ENCODE measurements at places on chromosomes 1 and 21. TPM values are rescaled to one million over a fixed set of nuclear protein-coding genes. Genes with fewer than 3 reads are reported as not detected.

OR2T2 gene
- 0.10 TPM for total RNA-seq

DNA sequence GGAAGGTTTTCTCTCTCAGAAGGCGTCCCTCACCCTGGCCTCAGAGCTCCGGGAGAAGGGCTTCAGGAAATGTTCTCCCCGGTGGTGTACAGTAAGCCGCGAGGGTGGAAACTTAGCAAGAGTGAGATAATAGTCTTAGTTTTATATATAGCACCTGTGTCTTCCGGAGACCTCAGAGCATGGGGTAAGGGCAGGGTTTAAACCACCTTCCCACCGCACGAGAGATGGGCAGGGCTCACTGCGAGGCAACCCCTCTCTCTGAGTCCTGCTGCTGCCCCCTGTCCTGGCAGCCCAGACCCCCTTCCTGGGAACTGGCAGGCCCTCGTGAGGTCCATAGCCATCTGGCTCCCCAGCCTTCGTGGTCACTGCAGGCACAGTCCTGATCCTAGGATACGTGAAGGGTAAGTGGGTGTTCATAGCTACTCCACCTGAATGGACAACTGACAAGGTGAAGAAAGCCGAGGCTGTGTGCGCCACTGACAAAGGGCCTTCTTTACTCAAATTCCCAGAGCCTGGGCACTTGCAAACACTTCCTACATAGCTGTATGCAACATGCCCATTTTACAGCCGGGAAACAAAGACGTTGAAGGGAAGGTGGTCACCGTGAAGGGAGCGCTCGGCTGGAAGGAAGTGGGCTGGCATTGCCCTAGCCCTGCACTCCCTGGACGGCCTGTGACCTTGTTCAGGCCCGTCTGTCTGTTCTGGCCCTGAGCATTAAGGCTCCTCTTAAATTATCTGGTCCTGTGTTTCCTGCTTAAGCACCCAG lies 26.9 kb downstream of the ITPKB start:
- peaks cover 5% of the 10 kb centered on the region for H3K4me1 ChIP-seq
- no peak for DNase-seq
- no peak overlapping the region for H3K4me3 ChIP-seq
- no peak overlapping the region for H3K27ac ChIP-seq
- H3K27me3 ChIP-seq = no peaks in the 10 kb centered on the region

PLD5 gene
- total RNA-seq = 3.6 TPM

REN gene
- total RNA-seq = 3.7 TPM

- no peaks in the 10 kb centered on the region for H3K27me3 ChIP-seq
- H3K4me1 ChIP-seq = no peaks in the 10 kb centered on the region
- DNase-seq = no peak
- no peak overlapping the region for H3K27ac ChIP-seq
- H3K36me3 ChIP-seq = no peaks in the 10 kb centered on the region
- no peak overlapping the region for H3K4me3 ChIP-seq
Observed at GRCh38 chr21:23695443-23695842, 1911.8 kb downstream of the MRPL39 start.

GRCh38 chr21:33234635-33235520 lies 5.1 kb downstream of the IFNAR2 start:
- DNase-seq = no peak
- no peak overlapping the region for H3K4me3 ChIP-seq
- no peaks in the 10 kb centered on the region for H3K27me3 ChIP-seq
- H3K36me3 ChIP-seq = no peaks in the 10 kb centered on the region
- no peak overlapping the region for H3K27ac ChIP-seq

DNA sequence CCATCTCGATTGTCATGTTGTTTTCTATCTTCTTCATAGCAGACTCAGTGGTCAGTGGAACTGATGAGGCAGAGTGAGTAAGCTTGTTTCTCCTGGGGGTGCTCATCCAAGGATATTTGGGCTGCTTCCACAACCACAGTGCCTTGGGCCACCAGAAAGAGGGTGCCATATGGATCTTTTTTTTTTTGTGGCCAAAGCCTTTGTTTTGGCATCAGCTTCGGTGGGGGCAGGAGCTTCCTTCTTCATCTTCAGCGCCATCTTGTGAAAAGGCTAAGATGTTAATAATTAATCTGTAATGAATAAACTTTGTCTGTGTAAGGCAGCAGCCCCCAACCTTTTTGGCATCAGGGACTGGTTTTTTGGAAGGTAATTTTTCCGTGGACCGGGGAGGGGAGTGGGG lies 6.6 kb upstream of the PLPP3 start:
- no peak for DNase-seq
- H3K4me3 ChIP-seq = no peak overlapping the region
- H3K27me3 ChIP-seq = no peaks in the 10 kb centered on the region
- H3K36me3 ChIP-seq = no peaks in the 10 kb centered on the region
- no peak overlapping the region for H3K27ac ChIP-seq

RNASEL gene
- 6.7 TPM for total RNA-seq

DNA sequence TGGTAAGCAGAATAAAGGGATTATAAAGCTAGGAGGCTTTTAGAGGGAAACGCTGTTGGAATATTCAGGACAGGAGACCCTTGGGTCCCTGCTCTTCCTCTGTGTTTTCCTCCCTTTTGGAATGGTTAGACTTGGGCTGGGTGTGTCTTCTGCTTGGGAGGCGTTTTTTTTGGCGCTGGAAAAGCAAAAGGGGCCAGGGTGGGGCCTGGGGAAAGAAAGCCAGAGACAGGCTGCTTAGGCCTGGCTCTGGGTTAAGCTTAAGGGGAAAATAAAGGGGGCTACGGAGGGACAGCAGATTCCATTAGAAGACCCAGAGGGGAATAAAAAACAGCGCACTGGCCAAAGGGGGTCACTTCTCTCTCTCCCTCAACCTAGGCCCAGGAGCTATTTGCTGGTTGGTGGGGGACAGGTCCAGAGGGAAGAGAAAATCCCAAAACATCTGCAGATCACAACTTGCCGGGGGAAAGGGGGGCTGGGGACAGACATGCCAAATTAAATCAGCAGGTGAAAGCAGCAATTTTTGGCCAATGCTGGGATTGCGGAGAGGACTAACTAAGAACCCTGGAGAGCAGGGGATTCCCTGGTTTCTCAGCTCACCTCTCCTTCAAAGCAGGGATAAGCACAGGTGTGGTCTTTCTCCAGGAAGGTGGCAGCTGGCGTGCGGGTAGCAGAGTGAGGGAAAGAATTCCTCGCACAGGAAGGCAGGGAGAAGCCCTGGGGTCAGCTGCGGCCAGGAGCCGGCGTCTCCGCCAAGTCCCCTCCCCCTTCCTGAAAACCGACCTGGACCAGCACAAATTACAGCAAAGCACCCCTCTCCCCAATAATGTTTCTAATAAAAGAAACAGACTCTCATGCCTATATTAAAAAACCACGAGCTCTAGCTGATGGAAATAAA lies 82.2 kb upstream of the AK4 start:
- peak overlapping the region; percentile 100 for H3K27ac ChIP-seq
- no peaks in the 10 kb centered on the region for H3K27me3 ChIP-seq
- H3K4me1 ChIP-seq = peaks cover 11% of the 10 kb centered on the region
- no peaks in the 10 kb centered on the region for H3K36me3 ChIP-seq
- DNase-seq = peak; percentile 77

DNA sequence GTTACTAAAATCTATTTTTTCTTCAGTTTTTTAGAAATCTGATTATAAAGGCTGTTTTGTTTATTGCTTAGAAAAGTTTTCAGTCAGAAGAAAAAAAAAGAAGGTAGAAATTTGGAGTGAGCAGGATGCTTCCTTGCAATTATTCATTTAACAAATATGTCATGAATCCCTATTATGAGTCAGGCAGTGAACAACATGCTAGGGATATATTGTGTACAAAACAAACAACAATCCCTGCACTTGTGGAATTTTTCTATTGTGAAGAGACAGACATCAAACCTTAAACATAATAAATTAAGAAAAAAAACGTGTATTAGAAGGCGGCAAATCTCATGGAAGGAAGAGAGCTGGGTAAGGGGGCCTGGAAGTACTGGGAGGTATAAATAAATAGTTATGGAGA lies 664.1 kb upstream of the CAMK1G start:
- no peaks in the 10 kb centered on the region for H3K27me3 ChIP-seq
- no peaks in the 10 kb centered on the region for H3K4me1 ChIP-seq
- H3K4me3 ChIP-seq = no peak overlapping the region
- no peak overlapping the region for H3K27ac ChIP-seq
- H3K36me3 ChIP-seq = no peaks in the 10 kb centered on the region
- DNase-seq = no peak

RLF gene
- 19.1 TPM for total RNA-seq

UMODL1 gene
- not detected for total RNA-seq

DNA sequence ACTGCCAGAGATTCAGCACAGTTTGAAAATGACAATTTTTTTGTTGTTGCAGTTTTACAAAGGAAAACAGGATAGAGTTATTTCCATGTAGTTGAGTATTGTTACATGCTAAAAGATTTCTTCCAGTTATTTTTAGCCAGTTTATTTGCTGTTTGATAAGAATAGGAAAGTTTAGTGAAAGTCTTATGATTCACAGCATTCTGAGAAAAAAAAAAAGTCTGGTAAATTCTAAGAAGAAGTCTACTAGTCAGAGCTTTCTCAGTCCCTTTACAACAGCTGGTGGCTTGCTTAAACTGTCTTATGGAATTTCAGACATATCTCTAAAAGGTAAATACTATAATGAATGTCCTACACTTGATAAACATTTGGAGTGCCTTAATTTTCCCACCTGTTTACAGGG lies 341.7 kb downstream of the DSCAM start:
- H3K27me3 ChIP-seq = no peaks in the 10 kb centered on the region
- H3K27ac ChIP-seq = no peak overlapping the region
- H3K4me3 ChIP-seq = no peak overlapping the region
- H3K4me1 ChIP-seq = no peaks in the 10 kb centered on the region

NADK gene
- 70.7 TPM for total RNA-seq

DNA sequence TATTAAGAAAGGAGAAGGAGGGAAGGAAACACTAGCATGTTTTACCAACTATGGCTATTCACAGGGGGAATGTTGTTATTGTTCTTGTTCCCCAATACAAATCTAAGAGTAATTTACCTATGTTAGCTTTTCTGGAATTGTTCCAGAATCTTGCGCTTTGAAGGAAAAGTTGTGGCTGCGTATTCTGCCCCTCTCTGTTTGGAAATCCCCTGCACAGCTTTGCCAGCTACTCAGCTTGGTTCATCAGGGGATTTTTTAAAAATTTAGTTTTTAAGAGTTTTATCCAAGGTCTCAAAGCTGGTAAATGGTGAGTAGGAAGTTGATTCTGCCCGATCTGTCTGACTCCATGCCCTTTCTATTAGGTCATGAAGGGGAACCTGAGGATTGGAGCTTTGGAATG lies 9.5 kb upstream of the IRF6 start:
- no peak overlapping the region for H3K27ac ChIP-seq
- H3K4me3 ChIP-seq = no peak overlapping the region
- no peak for DNase-seq
- H3K36me3 ChIP-seq = no peaks in the 10 kb centered on the region

PGLYRP4 gene
- total RNA-seq = not detected

GRCh38 chr21:46179708-46180078 lies 4.6 kb downstream of the SPATC1L start:
- DNase-seq = no peak
- no peaks in the 10 kb centered on the region for H3K36me3 ChIP-seq
- no peak overlapping the region for H3K4me3 ChIP-seq
- H3K4me1 ChIP-seq = peaks cover 3% of the 10 kb centered on the region
- H3K27ac ChIP-seq = no peak overlapping the region

DNA sequence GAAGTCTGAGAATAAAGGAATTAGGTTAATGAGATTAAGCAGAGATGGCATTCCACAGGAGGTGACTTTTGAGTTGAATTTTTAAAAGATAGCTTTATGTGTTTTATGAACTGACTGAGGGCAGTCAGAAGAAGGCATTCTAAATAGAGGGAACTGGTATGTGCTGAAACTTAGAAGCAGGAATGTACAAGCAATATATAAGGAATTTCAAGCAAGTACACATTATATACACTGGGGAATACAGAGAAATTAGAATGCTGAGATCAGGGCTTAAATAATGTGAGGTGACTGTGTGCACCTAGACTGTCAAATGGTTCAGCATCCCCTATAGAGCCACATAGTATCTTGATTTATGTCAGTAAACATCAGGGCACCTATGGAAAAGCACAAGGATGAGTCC lies 19.3 kb downstream of the WNT2B start:
- H3K36me3 ChIP-seq = no peaks in the 10 kb centered on the region
- H3K4me1 ChIP-seq = peaks cover 2% of the 10 kb centered on the region
- no peak overlapping the region for H3K27ac ChIP-seq
- no peak for DNase-seq
- H3K4me3 ChIP-seq = no peak overlapping the region

DNA sequence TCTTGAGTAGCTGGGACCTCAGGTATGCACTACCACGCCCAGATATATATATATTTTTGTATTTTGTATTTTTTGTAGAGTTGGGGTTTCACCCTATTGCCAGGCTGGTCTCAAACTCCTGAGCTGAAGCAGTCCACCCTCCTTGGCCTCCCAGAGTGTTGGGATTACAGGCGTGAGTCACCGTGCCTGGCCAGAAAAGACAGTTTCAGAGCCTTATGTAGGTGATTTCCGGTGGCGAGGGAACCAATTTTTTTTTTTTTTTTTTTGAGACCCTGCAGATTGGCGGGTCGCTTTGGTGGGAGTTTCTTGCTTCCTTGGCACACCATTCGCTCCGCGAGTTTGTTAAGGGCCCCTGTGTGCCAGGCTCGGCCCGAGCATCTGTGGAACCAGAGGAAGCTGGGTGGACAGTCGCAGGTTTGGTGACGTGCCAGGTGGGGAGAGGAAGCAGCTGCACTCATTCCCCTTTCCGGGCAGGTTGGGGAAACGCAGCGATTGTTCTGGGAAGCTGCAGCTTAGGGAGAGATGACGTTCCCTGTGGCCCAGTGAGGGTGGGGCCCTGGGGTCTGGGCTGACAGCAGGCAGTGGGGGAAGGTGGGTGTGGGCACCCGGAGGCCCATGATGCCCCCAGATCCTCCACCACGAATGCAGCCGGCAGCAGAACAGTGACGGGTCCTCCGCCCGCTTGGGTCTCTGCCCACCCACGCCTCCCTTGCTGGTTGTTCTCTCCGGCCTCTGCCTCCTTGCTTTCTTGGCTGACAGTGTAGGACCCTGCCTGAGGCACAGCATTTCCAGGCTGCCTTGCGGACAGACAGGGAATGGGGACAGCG lies 25.1 kb downstream of the SPSB1 start:
- H3K4me3 ChIP-seq = no peak overlapping the region
- DNase-seq = peak; percentile 85
- H3K27ac ChIP-seq = peak overlapping the region; percentile 36
- H3K27me3 ChIP-seq = no peaks in the 10 kb centered on the region

DNA sequence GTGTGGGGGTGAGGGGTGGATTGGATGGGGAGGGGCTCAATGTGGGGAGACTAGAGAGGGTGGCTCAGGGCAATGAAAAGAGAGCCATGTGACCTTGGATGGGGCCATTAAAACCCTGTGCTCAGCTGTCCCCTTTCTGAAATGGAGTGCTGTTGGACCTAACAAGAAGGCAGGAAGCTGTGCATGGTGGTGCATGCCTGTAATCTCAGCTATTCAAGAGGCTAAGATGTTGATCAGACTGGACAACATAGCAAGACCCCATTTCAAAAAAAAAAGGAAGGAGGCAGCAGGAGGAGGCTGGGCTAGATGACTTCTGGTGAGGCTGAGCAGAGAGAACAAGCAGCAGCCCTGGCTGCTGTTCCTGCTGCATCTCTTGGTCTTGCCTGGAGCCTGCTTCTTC lies 7.0 kb downstream of the OPRD1 start:
- no peaks in the 10 kb centered on the region for H3K4me1 ChIP-seq
- H3K4me3 ChIP-seq = no peak overlapping the region
- no peaks in the 10 kb centered on the region for H3K36me3 ChIP-seq
- no peak overlapping the region for H3K27ac ChIP-seq
- no peak for DNase-seq
